CD4-positive, alpha-beta T cell (primary cell): ENCODE measurements at places on chromosomes 7 and 10.

DNA sequence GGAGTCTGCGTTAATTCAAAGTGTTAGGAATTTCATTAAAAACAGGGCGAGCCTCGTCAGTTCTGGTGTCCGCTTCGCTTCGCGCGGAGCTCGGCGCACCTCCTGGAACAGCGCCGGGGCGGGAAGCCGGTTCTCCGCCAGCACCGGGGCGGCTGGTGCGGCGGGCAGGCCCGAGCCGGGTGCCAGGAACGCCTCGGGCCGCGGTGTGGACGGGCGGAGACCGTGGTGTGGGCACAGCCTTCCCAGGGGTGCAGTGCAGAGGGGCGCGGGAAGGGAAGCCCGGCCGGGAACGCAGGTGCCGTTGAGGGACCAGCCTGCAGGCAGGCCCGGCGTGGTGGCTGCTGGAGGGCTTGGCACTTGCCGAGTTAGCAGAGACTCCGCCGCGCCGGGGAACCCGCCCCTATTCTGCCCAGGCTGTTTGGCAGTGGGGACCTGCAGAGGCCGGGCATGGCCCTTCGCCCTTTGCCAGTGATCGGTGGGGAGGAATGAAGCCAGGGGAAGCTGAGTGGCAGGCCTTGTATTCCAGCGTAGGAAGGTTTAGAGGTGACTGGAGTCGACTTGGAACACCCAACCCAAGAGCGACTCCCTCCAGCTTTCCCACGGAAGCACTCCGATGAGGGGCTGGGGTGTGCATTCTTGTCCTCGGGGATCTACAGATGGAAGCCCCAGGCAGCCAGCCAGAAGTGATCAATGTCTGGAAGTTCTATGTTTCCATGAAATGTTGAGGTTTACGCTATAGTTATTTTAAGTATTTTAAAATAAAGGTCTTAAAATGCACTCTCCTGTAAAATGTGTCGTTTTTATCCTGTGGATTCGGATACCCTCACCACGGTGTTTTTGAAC lies 945 bp upstream of the RHEB start:
- DNase-seq: peak; percentile 22

DNA sequence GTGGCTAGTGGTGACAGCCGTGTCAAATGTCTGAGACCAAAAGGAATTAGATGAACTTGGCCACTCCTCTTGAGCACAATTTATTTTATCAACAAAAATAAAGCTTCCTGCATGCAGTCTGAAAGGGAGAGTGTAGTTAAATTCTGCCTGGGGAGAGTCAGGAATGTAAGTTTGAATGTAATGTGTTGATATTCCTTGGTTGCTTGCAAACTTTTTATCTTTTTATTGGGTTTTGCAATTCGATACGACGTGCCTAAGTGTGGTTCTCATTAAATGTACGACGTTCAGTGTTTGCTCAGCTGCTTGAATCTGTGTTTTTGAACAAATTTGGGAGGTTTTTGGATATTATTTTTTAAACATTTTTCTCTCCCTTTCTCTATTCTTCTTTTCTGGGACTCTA lies 839.9 kb downstream of the CCSER2 start:
- DNase-seq: no peak

GRCh38 chr7:90224195-90224594 lies 12.7 kb downstream of the STEAP2 start:
- DNase-seq: no peak

- DNase-seq: no peak
Observed at GRCh38 chr7:114710499-114710898, 211.4 kb upstream of the MDFIC start.

DNA sequence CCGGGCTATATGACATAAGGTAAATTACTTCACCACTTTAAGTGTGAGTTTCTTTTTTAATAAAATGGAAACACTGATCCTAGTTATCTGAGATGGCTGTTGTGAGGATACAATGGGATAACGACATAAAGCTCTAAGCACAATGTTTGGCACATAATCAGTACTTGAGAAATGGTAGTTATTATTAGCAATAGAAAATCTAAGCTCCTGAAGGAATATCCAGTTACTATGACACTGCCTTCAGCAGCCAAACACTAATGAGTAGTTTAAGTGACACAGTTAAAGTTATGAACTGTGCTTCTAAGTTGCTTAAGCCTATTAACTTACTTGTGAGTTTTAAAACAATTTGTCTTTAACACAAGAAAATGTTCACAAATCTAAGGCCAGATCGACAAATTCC lies 96.8 kb downstream of the ELAPOR2 start:
- DNase-seq: no peak

GRCh38 chr7:12716134-12716681 lies 28.8 kb downstream of the ARL4A start:
- DNase-seq: no peak

GRCh38 chr7:90568213-90568612 lies 27.9 kb upstream of the CDK14 start:
- DNase-seq: no peak

- DNase-seq: no peak
Observed at GRCh38 chr7:23450518-23450917, 19.8 kb downstream of the IGF2BP3 start.
